Neural progenitor cell (in vitro differentiated cells): ENCODE measurements at places on chromosomes 5 and 9. TPM values are rescaled to one million over a fixed set of nuclear protein-coding genes. Genes with fewer than 3 reads are reported as not detected.

GRCh38 chr5:180353980-180354452 is 880 bp upstream of the GFPT2 start:
- peaks cover 23% of the 10 kb centered on the region for H3K4me1 ChIP-seq
- H3K4me3 ChIP-seq: peak overlapping the region; percentile 79
- H3K27ac ChIP-seq: no peak overlapping the region
- DNase-seq: no peak
- peaks cover 43% of the 10 kb centered on the region for H3K27me3 ChIP-seq

DNA sequence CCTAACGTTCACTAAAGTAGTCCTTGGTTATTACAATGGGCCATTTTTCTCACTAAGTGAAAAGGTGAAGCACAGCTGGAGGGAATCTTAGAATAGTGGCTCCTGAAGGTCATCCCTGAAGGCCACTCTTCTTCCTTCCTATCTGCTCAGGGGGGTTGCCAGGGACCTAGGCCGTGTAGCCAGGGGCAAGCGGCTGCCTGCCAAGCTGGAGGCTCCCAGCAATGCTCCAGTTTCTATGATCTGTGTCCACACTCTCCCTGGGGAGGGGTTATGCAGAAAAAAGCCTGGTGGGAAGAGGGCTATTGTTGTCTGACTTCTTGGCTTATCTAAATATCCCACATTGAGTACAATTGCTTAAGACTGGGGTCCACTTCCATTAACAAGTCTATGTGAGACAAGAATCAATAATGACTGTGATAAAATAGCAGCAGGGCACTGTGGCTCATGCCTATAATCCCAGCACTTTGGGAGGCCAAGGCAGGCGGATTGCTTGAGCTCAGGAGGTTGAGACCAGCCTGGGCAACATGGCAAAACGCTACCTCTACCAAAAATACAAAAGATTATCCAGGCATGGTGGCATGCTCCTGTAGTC is 3.8 kb downstream of the NMRK1 start:
- H3K36me3 ChIP-seq: no peaks in the 10 kb centered on the region
- DNase-seq: no peak
- H3K27me3 ChIP-seq: peaks cover 3% of the 10 kb centered on the region
- no peak overlapping the region for H3K27ac ChIP-seq
- H3K4me1 ChIP-seq: no peaks in the 10 kb centered on the region

DNA sequence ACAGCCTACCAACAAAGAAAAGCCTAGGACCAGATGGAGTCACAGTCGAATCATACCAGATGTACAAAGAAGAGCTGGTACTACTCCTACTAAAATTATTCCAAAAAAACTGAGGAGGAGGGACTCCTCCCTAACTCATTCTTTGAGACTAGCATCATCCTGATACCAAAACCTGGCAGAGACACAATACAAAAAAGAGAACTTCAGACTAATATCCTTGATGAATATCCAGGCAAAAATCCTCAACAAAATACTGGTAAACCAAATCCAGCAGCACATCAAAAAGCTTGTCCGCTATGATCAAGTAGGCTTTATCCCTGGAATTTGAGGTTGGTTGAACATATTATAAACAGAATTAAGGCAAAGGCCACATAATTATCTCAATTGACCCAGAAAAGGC is 900.4 kb upstream of the ARRDC3 start:
- H3K36me3 ChIP-seq: no peaks in the 10 kb centered on the region
- no peak overlapping the region for H3K27ac ChIP-seq
- H3K27me3 ChIP-seq: no peaks in the 10 kb centered on the region

DNA sequence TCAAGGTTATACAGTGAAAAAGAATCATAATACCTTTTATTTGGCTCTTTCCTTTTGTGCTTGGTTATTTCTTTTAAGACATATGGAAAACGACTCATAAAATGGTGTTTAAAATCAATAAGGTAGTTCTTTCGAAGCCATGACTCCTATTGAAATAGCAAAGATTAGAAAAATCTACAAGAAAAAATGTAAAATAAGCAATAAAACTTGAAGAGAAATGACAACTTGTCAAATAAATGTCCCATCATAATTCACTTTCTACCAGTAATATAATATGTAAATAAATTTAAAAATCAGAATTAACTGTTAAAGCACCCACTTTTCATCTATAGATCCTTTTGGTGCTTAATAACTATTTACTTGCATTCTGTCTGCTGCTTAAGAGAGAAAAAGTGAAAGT is 12.5 kb downstream of the TEX10 start:
- H3K4me3 ChIP-seq: no peak overlapping the region
- no peaks in the 10 kb centered on the region for H3K4me1 ChIP-seq
- H3K27me3 ChIP-seq: no peaks in the 10 kb centered on the region
- H3K27ac ChIP-seq: no peak overlapping the region
- no peak for DNase-seq

- no peaks in the 10 kb centered on the region for H3K27me3 ChIP-seq
- H3K4me3 ChIP-seq: no peak overlapping the region
- peaks cover 9% of the 10 kb centered on the region for H3K4me1 ChIP-seq
- no peak overlapping the region for H3K27ac ChIP-seq
These were observed 160.6 kb downstream of the TAF11L14 start for GRCh38 chr5:17794815-17795214.

DNA sequence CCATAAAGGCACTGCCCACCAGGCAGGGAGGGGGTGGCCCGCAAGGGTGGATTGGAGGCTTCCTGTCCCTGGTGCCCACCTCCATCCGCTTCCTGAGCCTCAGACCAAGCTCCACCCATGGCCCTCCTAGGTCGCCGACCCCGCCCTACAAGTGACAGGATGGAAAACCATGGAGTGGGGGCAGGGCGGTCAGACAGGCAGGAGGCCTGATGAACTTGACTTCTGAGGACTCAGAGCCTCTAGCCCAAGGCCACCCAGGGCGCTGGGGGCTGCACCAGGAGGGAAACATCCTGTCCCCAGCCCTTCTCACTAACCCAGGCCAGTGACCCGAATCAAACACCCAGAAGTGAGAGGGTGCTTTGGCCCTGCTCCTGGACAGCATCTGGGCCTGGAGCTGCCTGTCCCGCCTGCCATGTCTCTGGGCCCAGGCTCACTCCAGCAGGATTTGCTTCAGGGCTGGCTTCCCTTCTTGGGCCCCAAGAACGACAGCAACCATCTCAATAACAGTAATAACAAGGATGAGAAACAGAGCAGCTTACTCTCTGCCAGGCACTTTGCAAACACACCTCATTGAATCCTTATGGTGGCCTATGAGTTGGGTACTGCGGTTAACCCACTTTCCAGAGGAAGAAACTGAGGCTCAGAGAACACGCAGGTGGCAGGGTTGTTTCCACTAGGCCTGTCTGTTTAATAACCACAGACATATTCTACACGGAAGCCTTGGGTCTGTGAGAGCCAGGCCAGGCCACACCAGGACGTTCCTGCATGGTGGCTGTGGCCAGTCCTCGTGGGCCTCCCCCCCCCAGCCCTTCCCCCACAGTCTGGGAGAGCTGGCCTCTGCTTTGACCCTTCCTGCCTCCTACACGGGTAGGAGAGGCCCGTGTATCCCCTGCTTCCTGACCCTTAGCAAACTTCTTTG is 4.4 kb upstream of the ST6GALNAC6 start:
- no peak overlapping the region for H3K4me3 ChIP-seq
- H3K4me1 ChIP-seq: peaks cover 12% of the 10 kb centered on the region
- no peaks in the 10 kb centered on the region for H3K36me3 ChIP-seq
- H3K27me3 ChIP-seq: no peaks in the 10 kb centered on the region
- DNase-seq: no peak

GRCh38 chr5:143055596-143056338 is 285.6 kb downstream of the ARHGAP26 start:
- H3K4me3 ChIP-seq: no peak overlapping the region
- no peaks in the 10 kb centered on the region for H3K27me3 ChIP-seq

GRCh38 chr5:56476487-56476856 is 243.3 kb upstream of the ANKRD55 start:
- peaks cover 15% of the 10 kb centered on the region for H3K4me1 ChIP-seq
- H3K4me3 ChIP-seq: no peak overlapping the region
- DNase-seq: no peak
- no peaks in the 10 kb centered on the region for H3K36me3 ChIP-seq

DNA sequence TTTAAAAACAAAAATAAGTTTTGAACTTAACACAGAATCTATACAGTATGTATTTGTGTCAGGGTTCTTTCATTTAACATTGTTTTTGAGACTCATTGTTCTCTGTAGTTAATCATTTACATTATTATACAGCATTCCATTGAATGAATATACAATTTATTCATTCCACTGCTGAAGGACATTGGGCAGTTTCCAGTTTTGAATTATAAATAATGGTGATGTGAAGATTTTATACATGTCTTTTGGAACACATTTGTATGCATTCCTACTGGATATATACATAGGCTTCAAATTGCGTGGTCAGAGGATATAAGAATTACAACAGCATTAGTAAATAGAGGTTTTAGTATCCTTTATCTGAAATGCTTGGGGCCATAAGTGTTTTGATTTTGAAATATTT is 72.0 kb downstream of the CEP120 start:
- H3K36me3 ChIP-seq: peaks cover 5% of the 10 kb centered on the region
- H3K4me1 ChIP-seq: no peaks in the 10 kb centered on the region
- DNase-seq: no peak

GRCh38 chr5:154103233-154103632 is 64.5 kb downstream of the MFAP3 start:
- no peaks in the 10 kb centered on the region for H3K36me3 ChIP-seq
- no peak overlapping the region for H3K27ac ChIP-seq
- H3K4me1 ChIP-seq: peaks cover 13% of the 10 kb centered on the region
- DNase-seq: no peak

DNA sequence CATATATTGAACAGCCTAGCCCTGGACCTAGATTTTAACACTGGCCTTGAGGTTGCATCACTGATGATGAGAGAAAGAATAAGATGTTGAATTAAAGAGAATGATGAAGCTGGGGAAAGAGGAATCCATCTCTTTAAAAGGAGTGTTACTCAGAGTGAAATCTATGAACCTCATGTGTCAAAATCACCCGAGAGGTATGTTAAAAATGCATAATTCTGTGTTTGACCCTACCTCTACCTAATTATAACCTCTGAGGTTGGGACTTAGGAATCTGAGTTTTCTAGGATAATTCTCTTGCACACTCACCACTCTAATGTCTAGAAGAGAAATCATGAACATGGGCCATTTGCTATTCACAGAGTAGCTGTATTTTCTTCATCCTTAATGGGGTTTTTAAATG is 479.4 kb downstream of the ENC1 start:
- H3K36me3 ChIP-seq: no peaks in the 10 kb centered on the region
- H3K4me3 ChIP-seq: no peak overlapping the region
- no peak overlapping the region for H3K27ac ChIP-seq
- no peaks in the 10 kb centered on the region for H3K4me1 ChIP-seq

DNA sequence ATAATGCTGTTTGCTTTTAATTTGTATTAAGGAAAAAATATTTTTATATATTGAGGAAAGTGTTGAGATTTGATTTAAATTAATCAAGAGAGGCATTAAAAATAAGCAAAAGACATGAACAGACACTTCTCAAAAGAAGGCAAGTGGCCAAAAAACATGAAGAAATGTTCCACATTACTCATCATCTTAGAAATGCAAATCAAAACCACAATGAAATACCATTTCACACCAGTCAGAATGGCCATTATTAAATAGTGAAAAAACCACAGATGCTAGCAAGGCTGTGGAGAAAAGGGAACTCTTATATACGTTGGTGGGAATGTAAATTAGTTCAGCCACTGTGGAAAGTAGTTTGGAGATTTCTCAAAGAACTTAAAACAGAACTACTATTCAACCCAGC is 45.9 kb downstream of the RANBP17 start:
- no peak overlapping the region for H3K27ac ChIP-seq
- H3K4me3 ChIP-seq: no peak overlapping the region
- no peaks in the 10 kb centered on the region for H3K36me3 ChIP-seq
- no peaks in the 10 kb centered on the region for H3K27me3 ChIP-seq

SLCO4C1 gene
- 0.09 and 0.43 TPM in 2 replicates for total RNA-seq

SCGB3A2 gene
- not detected in 2 replicates for total RNA-seq

HRH2 gene
- 0.19 TPM in 1 of 2 replicates, not detected in the other for total RNA-seq

KCNMB1 gene
- total RNA-seq: not detected in 2 replicates
